ENCODE measurements at places on chromosomes 5 and 9.

DNA sequence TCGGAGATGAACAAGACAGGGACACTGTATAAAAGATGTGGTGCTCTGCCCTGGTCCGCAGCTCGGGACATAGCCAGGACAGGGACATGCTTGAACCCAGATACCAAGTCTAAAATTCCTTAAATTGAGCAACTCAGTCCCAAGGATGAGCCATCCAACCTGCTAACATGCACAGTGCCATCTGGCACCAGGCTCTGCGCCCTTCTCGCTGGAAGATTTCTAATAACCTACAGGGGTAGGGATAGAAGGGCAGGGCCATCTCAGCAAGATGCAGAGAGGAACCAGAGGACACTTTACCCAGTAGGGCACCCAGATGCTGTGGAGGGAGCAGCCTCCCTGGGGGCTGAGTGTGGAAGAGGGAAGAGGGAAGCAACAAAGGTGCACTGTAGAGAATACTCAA is 60.1 kb downstream of the SEMA4D start:
- no peak for DNase-seq

DNA sequence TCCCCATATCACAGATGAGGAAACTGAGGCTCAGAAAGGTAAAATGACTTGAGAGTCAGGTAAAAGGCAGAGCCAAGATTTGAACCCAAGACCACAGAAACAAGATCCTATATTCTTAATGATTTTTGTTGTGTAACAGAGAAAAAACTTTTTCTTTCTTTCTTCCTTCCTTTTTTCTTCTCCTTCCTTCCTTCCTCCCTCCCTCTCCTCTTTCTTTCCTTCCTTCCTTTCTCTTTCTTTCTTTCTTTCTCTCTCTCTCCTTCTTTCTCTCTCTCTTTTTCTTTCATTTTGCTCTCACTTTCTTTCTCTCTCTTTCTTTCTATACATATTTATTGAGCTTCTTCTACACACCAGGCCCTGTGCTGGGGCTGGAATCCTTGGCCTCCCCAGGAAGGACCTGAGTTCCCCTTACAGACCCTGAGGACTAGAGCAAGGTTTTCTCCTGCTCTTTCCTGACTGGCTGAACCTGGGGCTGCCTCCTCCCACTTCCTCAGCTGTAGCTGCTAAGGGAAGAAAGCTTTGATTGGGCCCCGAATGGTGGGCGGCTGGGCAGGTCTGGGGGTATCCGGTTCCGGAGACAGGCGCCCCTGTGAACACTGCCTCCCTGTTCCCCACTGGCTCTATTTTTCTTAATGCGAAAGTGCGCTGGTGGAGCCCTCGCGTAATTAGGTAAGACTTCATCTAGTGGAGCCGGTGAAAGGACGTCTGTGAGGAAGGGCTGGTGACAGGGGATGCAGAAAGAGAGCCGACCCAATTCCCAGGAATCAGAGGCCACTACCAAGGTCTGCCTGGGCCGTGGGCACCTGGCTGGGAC is 27.4 kb upstream of the KIF12 start:
- DNase-seq: no peak

DNA sequence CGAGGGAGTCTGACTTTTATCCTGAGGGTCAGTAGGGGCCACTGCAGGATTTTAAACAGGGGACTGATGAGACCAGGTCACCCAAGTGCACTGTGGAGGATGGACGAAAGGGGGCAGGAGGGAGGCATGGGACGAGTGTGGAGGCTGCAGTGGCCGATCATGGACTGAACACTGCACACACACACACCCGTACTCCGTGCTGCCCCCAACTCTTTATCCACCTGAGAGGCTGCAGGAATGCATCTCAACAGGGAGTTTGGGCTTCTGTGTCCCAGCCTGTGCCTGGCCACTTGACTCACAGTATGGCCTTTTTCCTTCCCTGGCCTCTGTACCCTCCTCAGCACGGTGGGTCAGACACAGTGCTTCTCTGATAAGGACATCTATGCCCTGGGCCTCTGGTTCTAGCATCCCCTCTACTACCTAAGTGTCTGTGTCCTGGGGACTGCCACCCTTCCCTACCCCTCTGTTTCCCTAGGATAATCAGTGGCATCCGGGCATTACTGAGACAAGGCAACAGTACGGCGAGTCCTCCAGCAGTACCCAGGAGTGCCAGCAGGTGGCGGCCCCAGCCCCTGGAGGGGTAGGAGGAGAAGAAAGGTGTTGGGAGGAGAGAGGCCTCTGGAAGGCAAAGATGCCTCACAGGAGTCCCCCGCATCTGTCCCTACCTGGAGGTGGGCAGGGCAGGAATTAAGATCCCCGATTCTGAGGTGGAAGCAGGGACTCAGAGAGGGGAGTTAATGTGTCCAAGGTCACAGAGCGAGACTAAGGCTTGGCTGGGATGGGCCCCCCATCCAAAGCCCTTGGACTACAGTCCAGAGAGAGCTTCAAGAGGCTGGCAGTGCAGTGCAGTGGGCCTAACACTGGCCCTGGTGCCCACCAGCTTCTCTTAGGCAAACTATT is 5.1 kb upstream of the CDX1 start:
- DNase-seq: peak; percentile 91

DNA sequence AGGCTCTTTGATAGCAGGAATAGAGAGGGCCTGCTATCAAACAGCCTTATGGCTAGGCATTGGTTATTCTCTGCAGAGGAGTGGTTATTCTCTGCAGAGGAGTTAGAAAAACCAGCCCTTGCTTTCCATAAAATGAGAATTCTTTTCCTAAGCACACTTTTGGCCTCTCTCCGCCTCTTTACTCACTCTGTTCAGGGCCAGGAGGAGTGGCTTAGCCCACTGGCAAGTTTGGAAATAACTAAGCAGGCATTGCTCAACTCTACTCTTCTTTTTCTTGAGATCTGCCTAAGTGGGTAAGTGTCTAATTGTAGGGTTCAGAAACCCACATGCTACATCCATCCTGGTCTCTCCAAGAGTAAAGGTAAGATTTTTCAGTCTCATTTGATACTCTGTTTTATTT is 341.7 kb downstream of the KIAA0825 start:
- DNase-seq: no peak

- DNase-seq: peak; percentile 44
These were observed 1.9 kb upstream of the ANKRD18A start for GRCh38 chr9:38622288-38622674.

- no peak for DNase-seq
These were observed 61.1 kb downstream of the TARS1 start for GRCh38 chr5:33501899-33502298.

GRCh38 chr5:153783362-153783658 is 255.4 kb downstream of the FAM114A2 start:
- DNase-seq: no peak

- no peak for DNase-seq
These were observed 36.2 kb downstream of the IARS1 start for GRCh38 chr9:92257327-92257726.

DNA sequence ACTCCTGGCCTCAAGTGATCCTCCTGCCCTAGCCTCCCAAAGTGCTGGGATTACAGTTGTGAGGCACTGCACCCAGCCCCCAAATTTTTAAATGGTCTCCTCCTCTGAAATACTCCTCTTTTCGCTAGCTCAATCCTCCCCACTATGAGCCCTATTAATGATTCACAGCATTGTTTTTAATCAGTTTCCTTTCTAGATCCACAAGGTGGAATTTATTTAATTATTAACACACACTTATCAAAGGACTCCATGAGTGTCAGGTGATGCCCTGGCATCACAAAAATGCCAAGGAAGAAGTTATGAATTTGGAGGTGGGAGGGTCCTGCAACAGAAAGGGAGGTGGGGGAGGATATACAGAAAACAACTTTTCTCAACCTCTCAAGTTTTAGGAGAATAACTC is 806.5 kb downstream of the PRELID2 start:
- no peak for DNase-seq

GRCh38 chr5:53924392-53924791 is 364.0 kb downstream of the NDUFS4 start:
- no peak for DNase-seq

DNA sequence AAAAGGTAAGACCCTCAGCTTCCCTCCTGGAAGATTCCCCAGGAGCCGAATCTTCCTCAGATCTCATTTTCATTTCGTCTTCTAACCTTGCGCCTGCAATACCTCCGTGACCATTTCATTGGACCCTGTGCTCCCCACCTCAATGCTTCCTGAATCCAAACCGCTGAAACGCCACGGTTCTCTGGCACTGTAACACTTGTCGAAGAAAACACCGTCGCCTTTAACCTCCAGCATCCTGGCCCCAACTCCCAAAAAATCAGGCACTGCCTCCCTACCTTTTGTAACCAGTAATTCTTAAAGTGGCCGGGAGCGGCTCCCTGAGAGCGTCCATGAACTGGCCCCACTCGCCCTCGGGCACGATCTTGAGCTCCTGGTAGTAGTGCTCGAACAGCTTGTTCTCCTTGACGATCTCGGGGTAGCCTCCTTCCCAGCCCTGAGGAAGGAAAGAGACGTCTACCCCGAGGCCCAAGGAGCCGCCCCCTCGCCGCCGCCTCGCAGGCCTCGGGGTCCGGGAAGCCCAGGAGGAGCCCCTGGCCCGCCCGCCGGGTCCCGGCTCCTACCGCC is 438 bp downstream of the NSUN2 start:
- no peak for DNase-seq

- DNase-seq: no peak
These were observed 23.7 kb upstream of the PTGES start for GRCh38 chr9:129776566-129776937.

DNA sequence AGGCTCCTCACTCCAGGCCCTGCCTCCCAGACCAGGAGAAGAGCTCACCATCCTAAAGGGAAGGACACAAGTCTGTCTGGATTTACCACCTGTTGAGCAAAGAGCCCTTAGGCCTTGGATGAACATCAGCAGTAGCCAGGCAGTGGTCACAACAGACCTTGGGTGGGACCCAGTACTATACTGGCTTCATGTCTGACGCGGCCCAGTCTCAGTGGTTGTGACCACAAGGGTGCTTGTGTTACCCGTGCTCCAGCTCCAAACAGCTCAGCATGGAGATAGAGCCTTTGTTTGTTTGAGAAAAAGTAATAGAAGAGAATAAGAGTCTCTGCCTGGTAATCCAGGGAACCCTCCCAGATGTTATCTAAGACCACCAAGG is 617.4 kb downstream of the BRINP1 start:
- DNase-seq: no peak

DNA sequence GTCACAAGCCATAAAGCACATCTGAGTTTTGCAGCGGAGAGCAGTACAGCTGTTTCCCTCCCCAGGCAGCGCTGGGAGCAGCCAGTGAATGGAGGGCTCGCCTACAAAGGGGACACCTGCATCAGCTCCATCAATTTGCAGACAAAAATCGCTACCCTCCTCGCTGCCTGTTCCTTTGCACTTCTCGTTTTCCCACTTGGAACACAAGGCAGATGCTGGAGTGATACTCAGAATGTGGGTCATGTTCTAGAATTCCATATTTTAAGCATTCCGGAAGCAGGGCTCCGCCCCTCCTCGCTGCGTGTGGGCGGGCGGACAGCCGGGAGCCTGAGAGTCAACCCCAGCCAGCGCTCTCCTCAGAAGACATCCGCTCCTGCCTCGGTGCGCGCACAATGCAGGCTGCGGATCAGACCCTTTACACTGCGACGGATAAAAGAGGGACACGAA is 92.1 kb downstream of the LMNB1 start:
- no peak for DNase-seq

DNA sequence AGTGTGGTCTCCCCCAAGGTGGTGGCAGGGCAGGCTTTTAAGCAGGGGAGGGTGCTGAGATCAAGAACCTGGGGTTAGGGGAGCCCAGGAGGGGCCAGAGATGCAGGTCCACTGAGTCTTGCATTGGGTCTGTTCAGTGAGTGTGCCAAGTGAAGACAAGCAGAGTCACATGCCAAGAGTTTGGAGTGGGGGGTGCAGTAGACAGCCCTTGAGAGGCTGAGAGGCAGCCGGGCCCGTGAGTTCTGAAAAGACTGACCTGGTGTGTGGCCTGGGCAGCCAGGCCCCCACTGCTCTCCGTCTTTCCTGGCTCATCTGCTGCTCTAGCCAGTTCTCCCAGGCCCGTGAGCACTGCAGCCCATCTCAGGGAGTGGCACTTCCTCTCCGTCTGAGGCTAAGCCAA is 120.0 kb downstream of the DAB2IP start:
- DNase-seq: peak; percentile 29

DNA sequence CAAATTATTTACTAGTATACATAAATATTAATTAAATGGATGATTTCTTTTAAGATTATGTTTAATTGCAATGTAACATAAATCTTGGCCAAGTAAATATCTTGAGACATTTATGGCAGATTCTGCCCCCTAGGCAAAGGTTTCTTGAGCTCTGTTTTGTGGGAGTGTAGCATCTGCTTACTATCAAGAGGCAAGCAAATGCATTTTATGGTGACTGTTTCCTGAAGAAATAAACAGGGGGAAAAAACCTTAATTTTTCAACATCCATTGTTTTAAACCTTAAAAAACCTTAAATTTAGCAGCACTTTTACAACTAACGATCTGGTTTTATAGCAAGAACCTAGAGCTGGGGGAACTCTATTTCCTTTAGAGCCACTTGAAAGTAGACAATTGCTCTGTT is 25.7 kb upstream of the FREM1 start:
- no peak for DNase-seq

DNA sequence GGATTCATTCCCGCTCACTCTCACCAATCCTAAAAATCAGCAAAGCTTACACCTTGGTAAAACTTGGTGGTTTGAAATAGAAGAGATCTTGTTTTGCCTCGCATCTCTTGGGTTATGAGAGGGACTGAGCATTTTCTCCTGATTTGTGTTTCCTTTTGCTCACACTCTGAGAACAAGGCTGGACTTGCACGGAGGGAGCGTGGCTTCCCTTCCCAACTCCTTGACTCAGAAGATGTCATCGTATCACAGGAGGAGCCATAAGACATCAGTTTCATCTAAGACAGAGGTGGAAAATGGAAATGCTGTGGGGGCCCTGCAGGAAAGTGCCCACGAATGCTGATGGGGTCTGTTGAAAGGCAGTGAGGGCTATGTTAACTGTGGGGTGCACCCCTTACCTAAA is 37.4 kb downstream of the CTSL start:
- no peak for DNase-seq

DNA sequence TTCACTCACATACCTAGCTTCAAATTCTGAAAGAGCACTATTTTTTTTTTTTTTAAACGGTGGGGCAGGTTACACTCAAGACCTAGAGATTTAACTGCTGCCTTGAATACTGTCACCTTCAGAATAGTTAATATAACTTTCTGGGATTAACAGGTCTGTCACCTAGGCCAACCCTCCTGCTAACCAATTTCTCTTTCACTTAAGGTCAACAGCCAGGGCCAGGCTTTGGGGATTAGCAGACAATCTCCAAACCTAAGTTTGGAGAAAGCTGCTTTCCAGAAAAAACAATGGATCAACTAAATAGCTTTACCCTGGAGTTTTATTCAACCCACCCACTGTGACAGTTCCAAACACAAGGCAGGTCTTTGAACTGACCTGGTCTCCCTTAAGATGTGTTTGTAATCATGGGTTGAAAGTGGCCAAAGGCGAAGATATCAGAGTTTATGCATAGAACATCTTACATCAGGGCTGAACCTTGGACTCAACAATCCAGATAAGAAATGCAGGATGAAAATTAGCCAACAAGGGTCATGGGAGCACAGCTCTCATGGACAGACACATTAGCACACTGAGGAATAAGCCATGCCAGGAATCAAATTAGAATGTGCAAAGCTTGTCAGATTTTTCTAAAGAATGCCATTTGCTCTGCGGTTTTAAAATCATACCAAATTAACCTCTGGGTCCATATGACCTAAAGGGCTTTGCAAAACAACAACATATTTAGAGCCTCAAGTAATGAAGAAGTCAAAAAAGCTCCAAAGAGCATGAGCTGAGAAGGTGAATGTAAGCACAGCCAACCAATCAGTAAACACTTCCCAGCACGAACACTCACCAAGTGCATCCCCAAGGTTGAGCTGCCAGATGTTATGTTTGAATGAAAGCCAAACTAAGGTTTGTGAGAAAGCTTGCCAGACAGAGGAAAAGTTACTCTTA is 538.5 kb upstream of the DMAC1 start:
- no peak for DNase-seq

- DNase-seq: no peak
These were observed 216.8 kb downstream of the NMUR2 start for GRCh38 chr5:152188251-152188650.

All from Right ventricle myocardium superior (tissue), 1 donor.